ENCODE measurements at places on chromosomes 7 and 10.

GRCh38 chr10:132460691-132461090, 63.7 kb downstream of the PWWP2B start:
- no peak for DNase-seq

DNA sequence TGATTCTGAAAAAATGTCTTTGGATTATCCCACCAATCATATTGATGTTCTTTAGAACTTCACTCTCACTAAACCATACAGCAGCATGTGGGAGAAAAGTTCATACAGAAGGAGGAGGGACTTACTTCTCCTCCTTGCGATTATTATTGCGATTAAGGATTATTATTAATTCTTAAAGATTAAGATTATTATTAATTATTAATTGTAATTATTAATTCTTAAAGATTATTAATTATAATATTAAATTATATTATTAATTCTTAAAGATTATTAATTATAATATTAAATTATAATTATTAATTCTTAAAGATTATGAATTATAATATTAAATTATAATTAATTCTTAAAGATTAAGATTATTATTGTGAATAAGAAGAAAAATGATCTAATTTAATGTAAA, 80.5 kb downstream of the MACC1 start:
- no peak for DNase-seq

- DNase-seq, result no peak
Measured at GRCh38 chr7:80659120-80660055, 20.9 kb downstream of the CD36 start.

DNA sequence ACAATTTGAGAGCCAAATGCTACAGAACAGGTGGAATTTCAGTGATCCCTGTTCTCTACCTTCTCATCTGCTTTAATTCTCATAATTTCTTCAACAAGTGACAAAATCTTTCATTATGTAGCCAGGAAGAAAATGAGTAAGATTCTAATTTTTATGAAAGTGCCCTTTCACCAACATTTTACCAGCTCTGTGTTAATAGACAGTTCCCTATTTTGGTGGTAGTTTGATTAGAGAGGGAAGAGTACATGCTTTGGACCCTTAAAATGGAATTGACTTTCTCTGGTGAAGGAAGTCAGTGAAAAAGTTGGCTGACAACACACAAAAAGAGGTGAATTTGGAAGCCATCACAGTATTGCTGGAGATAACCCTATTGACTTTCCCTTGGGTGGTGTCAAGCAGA, 61.7 kb downstream of the CACNB2 start:
- DNase-seq, result no peak

DNA sequence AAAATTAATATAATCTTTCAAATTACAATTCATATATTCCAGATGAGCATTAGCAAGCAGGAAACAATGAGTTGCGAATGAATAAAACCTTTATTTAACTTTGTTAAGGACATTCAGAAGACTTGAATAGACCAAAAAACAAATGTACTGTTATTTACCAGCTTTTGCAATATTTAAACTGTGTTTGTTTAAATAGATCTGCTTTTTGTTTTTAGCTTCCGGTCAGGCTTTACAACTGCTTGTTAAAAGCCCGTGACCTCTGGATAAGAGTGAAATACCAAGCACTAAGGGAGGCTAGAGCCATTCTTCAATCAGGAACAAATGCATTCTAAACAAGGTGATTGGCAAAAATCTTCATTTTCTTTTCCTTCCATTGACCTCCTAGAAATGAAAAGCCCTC, 184.9 kb upstream of the GNAI1 start:
- DNase-seq, result no peak

Measured in NCI-H1048 (cell line).